ENCODE measurements at places on chromosomes 16 and 17.
A peak's percentile ranks its signal among the peaks of the same experiment; 100 is the strongest.

DNA sequence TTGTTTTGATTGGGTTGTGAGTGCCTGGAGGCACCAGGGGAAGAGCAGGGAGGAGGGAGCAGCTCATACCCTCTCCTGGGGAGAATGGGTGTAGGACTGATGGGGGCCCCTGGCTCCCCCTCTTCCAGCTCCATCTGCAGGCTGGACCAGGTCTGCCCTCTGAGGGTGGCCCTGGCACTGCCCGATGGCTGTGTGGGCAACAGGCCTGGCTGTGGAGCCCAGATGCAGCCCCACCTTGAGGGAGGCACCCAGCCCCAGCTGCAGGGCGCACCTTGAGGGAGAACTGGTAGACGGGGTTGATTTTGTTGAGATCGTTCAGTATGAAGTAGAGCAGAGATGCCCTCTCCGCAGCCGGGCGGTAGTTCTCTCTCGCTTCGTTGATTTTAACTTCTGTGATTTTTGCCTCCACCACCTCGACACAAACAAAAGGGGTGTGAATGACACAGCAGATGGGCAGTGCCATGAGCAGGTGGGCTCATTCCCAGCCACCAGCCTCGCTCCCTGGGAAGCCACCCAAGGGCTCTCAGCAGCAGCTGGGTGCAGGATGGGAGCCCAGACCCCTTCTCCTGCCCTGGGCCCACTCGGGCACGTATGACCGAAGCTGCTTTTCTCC, 71.6 kb downstream of the PGS1 start:
- no peak for DNase-seq

DNA sequence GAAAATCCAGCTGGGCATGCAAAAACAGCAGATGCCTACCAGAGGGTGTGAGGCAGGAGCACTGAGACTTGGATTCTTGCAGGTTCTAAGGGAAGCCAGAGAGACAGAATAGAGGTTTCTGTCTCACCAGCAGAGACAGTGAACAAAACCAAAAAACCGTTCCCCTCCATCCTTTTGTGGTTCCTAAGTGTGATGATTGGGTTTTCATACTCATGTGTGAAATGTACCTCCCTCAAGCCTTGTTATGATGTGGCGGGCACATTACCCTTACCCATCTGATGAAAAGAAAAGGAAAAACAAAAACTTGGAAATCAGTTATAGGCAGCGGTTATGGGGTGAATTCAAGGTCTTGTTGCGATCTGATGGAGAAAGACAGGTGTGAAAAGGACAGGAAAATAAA, 172.6 kb upstream of the CDH13 start:
- no peak for DNase-seq

DNA sequence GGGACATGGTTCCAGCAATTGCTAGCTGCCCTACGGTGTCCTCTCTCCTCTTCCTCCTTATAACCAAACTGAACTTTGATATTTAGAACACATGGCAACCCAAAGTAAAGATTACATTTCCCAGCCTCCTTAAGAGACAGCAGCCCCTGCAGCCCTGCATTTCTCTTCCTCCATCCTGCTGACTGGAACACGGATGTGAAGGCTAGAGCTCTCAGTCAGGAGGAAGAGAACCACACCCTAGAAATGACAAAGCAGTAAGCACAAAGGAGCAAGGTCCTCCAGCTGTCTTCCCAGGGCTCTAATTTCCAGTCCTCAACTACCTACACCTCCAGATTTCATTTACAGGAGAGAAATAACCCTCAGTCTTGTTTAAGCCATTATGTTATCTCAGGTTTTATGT, 10.9 kb downstream of the DYNC1LI2 start:
- DNase-seq, result no peak

GRCh38 chr17:10271106-10271562, 72.7 kb upstream of the GAS7 start:
- DNase-seq, result no peak

DNA sequence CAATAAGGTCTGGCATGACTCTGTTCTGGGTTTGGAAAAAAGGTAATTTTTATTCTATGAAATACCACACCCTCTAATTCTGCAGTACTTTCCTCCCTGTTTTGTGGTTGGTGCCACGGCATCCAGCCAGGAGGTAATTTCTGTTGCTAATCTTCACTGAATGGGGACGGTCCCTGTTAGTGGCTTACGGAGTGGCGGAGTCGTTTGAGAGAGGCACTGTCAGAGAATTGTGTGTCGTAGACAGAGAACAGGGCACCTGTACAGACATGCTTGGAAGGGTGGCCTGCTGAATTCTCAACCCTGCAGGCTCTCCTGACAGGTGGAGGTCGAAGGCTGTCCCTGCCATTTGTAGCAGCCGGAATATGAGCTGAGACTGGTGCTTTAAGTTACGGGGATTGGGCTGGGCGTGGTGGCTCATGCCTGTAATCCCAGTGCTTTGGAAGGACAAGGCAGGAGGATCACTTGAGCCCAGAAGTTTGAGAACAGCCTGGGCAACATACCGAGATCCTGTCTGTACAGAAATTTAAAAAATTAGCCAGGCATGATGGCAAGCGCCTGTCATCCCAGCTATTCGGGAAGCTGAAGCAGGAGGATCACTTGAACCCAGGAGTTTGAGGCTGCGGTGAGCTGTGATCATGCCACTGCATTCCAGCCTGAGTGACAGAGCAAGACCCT, 33.2 kb downstream of the EEF2K start:
- no peak for DNase-seq

- no peak for DNase-seq
Measured at GRCh38 chr16:21116148-21116693, 34.4 kb downstream of the DNAH3 start.

DNA sequence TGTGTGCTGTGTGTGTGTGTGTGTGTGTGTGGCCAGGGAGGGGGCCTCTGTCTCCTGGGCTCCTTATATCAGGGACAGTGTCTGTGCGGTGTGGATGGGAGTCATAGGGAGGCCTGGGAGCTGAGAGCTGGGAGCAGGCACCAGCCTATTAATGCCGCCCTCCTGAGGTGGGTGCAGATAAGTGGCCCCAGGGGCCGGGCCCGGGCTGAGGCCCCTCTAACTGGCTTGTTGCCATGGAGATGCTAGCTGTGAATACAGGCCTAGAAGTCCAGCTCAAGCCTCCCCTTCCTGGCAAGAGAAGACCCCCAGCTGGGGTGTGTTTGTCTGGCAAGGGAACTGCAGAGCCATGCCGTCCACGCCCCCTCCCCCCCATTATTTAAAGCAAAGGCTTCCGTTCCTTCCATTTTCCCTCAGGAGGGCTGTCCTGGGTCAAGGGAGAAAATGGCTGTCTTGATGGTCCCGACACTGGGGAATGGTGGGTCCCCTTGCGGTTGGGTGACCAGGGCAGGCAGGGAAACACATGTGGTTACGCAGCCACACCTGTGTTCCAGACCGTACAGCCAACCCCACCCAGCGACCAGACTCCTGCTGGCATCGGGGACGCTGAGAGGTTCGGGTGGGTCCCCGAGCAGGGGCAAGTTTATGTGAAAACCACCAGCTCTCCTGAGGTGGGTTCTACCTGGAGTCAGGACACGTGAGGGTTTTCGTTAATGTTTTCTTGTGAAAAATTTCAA, 141.1 kb downstream of the MRM1 start:
- no peak for DNase-seq

- DNase-seq, result no peak
Measured at GRCh38 chr17:78746263-78746948, 35.7 kb downstream of the CYTH1 start.

DNA sequence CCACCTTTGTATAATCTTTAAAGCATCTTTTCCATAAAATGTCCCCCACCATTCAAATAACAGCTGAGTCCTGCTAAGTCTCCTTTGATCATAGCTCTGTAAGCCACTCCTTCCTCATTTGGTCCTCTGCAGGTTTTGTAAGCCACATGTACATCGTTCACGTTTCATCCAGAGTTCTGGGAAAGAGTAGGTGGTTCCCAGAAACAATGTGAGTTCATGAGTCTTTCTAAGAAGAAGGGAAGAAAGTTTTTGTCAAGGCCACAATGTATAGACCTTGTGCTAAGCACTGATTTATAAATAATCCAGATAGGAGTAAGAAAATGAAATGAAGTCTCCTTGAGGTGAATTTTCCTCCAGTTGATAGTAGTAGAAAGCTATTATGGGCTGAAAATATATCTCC, 8.7 kb upstream of the ANKS4B start:
- DNase-seq, result no peak

GRCh38 chr16:49620158-49620868, 235.6 kb downstream of the ZNF423 start:
- DNase-seq, result no peak

- no peak for DNase-seq
Measured at GRCh38 chr16:21097151-21097550, 53.5 kb downstream of the DNAH3 start.

DNA sequence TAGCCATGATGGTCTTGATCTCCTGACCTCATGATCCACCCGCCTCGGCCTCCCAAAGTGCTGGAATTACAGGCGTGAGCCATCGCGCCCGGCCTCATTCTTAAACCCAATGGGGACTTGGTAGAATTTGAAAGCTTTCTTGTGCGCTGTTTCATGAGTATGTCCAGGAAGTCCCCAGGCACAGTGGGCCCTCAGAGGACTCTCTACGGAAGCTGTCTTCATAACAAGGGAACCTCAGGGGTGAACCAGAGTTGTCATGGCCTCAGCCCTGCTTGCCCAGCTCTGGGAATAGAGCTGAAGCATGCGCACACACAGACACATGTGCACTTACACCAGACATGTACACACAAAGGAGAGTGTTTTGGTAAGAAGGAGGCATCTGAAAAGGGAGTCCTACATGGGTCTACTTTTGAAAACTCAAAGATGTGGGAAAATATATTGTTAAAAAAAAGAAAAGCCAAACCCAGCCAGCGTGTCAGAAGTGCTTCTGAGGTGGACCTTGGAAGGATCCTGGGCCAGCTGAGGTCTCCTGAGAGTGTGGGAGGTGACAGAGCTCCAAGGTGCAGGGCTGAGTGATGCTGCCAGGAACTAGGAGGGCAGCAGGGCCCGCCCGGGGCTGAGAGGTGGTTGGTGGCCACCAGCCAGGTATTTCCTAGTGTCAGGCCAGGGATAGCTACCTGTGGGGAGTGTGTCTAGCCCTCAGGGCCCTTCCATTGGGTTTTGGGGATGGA, 54.6 kb downstream of the EPN2 start:
- no peak for DNase-seq

DNA sequence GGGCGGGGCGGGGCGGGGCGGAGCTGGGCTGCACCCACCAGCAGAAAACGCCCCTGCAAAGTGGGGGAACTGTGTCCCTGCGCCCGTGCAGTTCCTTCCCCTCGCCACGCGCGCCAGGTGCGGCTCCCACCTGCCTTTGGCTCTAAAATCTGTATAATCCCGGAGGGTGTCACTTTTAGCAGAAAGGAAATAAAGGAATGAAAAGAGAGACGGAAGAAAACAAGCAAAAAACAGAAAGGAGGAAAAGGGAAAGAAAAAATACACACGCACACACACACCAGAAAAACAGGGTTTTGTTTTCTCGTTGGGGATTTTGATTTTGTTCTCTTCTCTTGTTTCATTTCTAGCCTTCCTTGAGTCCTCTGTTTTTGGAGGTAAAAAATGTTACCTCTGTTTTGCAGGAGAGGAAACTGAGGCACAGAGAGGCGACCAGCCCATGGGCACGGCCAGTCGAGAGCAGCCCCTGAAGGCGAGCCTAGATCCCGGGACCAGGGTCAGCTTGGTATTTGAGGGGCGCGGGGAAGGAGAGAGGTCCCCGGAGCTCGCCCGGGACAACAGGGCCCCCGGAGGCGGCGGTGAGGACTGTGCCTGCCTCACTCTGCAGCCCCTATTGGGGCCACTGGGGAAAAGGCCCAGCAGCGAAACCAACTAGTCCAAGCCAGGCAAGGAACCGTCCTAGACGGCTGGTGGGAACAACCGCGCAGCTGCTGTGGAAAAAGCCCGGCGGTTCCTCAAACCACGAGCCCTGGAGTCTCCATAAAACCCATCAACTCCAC, 594 bp upstream of the CARHSP1 start:
- DNase-seq, result no peak

DNA sequence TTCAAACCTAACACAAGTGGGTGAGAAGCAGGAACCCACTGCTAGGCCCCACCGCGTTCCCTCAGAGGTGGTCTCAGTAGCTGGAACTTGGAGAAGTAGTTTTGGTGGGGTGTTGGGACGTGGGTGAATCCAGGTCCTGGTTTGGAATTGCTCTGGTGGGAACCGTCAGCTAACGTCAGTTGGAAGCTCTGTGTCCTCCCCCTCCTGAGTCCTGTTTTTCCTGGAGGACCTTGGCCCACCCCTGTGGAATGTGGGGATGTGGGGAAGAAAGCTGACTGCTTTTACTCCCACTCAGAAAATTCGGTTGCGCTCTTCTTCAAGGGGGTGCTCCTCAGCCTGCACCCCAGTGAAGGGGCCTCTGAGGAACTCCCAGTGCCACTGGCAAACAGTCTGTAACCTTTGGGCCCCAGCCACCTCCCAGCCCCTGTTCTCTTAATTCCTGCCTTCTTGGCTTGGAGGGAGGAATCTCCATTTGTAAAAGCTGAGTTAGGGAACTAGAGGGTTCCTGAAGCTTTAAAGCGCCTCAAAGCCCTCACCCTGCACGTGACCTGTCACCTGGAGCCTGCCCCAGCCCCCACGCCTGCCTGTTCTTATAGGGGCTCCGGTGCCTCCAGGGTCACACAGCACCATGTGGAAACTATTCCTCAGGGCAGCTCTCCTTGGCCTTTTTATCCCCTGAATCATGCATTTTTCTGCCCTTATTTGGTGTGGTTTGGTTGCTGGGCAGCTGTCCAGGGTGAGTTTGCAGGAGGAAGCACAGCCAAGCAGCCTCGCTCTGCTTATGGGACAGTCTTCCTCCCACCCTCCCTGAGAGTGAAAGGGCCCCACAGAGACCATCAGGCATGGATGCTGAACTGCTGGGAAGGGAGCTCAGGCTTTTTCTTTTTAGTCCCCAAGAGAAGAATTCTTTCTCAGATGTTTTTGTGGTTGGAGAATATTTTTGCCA, 16.2 kb upstream of the NAGLU start:
- DNase-seq, result peak; percentile 77

DNA sequence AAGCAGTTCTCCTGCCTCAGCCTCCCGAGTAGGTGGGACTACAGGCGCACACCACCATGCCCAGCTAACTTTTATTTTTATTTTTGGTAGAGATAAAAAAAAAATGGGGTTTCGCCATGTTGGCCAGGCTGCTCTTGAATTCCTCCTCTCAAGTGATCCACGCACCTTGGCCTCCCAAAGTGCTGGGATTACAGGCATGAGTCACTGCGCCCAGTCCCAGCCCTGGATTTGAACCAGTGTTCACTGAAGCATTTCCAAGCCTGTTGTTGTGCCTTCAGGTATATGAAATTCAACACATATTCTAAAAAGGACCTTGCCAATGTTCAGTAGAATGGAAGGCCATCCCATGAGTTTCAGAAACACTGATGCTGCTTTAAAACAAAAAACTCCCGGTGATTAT, 165.3 kb downstream of the SLC39A11 start:
- DNase-seq, result no peak

DNA sequence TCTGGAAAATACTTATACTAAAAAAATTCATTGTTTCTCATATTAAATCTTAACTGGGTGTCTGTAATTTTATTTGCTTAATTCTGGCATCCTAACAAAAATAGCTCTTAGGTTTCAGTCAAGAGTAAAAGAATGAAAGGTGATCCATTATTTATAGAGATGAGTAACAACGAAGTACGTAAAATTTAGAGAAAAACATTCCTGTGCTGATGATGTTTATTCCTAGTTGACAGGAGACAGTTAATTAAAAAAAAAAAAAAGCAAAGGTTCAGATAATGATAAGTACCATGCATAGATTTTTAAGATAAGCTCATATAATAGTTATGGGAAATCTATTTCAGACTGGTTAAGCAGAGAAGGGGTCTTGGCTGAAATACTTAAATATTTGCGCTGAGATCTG, 50.8 kb downstream of the ABCA9 start:
- no peak for DNase-seq

All from substantia nigra (tissue), 51 donors.